ENCODE measurements at places on chromosomes 6 and 20.

GRCh38 chr20:11266571-11266970 lies 592.8 kb upstream of the JAG1 start:
- DNase-seq: no peak

DNA sequence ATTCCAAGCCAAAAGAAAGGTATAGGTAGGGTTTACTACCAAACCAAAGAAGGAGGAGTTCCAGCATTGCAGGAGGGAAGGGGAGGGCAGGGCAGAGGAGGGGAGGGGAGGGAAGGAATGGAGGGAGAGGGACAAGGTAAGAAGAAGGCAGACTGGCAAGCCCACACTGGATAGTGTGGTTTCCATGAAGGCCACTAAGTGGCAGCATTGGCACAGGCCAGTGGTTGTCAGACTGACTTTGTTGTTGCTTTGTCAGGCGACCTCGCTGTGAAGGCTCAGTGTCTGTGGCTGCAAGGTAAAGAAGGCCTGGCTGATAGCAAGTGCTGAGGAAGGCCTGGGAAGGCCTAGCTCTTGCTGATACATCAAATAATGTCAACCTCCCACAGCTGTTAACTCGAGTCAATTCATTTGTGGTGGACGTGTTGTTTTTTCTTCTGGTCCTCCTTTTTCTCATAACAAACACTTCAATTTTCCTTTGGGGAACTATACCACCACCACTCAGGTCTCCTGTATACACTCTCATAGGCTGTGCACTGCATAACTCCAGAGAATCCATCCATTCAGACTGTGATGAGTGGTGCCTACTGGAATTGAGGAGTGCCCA lies 7.7 kb upstream of the ZNF334 start:
- no peak for DNase-seq

DNA sequence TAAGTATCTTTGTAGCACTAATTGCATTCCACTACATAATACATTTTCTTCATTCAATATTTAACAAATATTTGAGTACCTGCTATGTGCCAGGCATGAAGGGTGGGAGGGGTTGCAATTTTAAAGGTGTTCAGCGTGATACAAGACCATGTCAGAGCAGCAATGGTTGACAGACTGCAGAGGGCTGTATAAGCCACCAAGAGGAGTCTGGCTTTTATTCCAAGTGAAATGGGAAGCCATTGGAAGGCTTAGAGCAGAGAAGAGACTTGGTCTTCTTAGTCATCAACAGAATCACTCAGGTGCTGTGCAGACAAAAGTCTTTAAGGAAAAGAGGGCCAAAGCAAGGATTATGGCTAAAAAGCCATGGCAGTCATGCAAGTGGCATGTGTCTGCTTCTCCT lies 360.8 kb upstream of the ARID1B start:
- no peak for DNase-seq

DNA sequence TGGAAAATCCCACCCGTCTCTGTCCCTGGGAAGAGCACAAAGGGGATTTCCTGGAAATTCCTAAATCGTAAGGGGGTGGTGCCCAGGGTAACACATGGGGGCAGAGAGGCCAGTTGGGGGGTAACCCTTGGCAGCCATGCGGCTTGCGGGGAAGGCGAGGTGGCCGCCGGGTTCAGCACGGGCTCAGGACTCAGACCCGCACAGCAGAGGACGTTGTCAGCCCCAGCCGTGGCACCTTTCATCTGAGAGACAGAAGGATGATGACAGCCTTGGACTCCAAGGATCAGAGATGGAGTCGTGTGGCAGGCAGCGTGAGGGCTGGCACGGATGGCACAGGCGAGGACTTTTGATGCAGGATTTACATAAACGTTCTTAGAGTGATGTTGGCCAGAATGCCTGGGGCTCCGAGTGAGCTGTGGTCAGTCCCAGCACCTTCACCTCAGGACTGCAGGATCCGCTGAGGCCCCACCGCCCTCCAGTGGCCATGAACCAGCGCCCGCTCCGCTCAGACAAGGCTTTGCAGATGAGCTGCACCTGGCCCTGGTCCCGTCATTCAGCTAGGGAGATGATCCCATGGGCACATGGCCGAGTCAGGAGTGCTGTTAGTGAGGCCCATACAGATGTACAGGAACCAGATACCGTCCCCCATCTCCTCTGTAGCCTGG lies 190.3 kb downstream of the TAF4 start:
- DNase-seq: peak; percentile 9

DNA sequence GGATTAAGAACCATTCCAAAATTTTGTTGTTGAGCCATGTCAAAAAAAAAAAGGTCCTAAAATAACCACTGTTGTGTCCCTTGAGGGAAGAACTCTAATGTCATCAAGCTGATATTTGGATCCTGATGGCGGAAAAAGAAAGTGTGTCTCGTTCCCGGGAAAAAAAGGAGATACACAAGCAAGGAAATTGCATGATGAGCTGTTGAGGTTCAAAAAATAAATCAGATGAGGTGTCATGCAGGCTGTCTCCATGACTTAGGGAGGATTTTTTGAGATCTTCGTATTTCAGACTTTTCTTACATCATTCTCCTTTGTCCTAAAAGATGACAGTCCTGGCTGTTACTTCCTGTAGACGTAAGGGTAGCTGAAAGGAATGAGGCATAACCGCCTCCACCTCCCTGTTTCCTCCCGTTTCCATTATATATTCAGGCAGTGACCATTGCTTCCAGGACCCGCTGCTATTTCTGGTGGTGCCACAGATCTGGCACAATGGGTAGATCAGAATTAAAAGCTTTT lies 117.3 kb upstream of the TNFAIP3 start:
- DNase-seq: no peak

GRCh38 chr6:147279427-147279826 lies 75.2 kb downstream of the STXBP5 start:
- no peak for DNase-seq

GRCh38 chr20:59352990-59353389 lies 52.6 kb downstream of the EDN3 start:
- no peak for DNase-seq

DNA sequence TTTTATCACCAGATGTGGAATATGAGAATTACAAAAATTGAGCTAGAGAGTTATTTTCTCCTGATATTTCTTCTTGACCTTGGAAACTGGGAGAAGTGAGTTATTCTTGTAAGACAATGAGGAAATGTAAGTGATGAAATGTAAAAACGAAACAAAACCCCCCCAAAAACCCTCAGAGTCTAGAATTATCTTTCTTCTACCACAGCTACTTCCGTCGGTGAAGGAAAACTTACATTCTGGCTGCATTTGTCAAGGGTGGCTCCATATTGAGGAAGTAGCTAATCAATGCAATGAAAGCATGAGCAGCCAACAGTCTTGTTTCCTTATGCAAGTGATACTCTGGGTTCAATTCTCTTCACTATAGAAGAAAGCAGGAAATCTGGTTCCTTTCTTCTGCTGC lies 661.7 kb upstream of the CITED2 start:
- DNase-seq: no peak

GRCh38 chr6:140858381-140858971 lies 1274.2 kb upstream of the GJE1 start:
- DNase-seq: no peak

DNA sequence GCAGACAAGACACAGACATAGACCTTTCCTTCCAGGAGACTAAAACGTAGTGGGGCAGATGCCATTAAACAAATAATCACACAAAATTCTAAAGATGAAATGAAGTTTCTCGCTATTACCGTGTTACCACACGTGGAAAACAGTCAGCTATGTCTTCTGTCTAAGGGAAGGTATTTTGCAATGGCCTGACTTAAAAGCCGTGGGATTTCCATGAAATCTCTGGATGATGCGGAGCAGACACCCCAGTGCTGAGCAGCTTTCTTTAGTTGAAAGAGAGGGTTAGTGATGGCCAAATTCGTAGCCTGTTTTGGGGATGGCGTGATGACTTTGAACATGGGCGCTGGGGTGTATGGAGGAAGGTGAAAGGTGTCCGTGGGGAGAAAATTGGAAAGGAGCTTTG lies 281.8 kb downstream of the NRN1 start:
- no peak for DNase-seq

DNA sequence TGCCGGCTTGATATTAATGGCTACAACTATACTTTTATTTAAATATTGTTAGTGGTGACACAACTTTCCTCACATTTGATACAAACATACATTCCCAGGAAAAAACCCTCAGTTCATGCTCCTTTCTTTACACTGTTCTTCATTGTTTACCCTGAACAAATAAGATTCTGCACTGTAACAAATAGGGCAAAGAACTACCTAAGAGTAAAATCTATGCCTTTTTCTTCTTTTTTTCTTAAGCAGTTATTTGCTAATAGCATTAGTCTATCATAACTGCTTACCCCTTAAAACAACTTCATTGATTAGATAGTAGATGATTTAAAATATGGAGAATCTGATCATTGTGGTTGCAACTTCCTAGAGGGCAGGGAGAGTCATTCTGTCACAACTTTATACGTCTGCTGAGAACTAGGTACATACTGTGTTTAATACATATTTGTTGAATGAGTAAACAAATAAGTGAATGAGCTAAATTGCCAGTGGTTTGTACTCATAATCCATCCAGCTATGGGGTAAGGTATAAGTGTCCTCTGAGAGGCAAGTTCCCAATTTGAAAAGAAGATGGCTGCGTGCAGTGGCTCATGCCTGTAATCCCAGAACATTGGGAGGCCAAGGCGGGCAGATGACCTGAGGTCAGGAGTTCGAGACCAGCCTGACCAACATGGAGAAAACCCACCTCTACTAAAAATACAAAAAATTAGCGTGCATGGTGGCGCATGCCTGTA lies 161.0 kb downstream of the CDK19 start:
- DNase-seq: no peak

DNA sequence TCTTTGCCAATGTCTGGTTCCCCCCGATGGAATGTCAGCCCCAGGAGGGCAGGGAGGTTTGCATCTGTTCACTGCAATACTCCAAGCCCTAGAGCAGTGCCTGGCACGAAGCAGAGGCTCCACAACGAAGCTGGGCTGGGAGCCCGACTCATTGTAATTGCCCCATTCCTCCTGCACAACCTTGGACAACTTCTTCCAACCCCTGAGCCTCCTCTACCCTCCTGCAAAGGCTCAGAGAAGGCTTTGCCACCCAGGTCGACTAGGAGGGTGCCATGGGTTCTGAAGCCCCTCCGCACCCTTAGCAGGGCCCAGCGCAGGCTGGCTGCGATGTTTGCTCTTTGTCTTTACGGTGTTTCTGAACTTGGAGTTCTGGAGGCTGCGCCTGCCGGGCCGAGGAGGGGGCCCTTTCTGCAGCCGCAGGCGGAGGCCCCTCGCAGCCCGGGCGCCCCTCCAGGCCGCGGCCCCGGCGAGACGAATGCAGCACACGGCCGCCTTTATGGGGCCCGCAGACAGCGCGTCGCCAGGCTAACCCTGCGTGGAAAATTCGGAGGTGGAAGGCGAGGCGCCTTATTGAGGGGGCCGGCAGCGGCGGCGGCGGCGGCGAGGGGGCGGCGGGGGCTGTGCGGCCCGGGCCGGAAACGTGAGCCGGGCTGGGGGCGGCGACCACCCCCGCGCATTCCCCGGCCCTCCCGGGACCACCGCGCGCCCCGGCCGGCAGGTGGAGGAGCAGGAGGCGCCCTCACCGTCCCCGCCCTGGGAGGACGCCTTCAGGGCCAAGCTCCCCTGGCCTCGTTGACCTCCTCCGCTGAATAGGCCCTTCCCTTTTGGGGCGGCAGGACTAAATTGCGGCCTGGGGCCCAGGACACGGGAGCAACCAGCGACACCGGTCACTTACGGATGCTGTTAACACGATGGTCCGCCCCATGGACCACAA lies 27.0 kb downstream of the SNAI1 start:
- DNase-seq: no peak

GRCh38 chr6:138278326-138278725 lies 60.0 kb upstream of the PBOV1 start:
- no peak for DNase-seq

GRCh38 chr6:92184933-92185332 lies 1234.4 kb downstream of the EPHA7 start:
- DNase-seq: no peak

DNA sequence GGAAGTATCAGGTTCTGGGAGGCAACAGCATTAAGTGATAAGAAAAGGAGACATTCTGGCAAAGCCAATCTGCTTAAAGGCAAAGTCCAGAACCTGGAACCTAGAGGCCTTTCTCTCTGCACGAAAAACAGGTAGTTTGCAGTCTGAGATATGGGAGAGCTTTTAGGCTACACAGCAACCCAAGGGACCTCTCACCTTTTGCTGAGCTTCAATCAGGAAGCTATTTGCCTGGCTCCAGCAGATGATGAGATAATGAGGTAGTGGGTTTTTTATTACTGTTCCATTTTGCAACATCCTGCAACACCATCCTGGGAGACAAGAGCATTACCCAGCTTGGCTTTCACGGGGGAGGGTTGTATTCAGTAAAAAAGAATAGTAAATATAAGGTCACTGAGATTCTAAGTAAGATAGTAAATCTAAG lies 143.1 kb downstream of the ADGRG6 start:
- DNase-seq: no peak

DNA sequence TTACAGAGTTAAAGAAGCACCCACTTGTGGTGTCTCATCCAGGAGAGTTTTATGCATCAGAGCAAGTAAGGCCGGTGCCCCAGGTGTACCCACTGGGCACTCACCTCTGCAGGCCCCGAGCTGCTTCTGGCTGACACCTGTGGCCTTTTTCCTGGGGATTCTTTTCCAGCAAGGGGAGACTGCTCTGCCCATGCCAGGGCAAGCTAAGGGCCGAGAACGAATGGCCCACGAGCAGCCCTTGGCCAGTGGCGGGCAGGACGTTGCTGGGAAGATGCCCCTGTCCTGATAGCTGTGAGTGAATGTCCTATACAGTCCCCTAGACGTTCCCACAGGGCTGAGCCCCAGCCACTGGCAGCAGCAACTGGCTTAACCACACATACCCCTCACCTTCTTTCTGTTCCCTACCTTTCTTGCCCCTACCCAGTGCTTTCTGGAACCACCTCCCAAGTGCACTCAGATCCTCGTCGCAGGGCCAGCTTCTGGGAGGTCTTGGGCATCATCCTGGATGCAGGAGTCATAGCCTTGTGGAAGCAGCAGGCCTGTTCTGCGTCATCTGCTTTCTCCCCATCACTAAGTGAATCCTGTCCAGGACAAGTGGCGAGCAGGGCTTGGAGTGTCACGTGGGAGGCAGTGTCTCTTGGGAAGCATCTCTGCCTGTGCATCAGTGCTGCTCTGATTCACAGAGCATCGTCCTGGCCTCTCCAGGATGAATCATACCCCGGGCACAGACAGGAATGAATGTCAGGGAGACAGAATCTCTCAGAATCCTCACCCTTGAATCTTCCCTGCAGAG lies 32.5 kb downstream of the SYNDIG1 start:
- DNase-seq: peak; percentile 24

- DNase-seq: no peak
Observed at GRCh38 chr20:18678549-18679419, 90.9 kb downstream of the DTD1 start.

DNA sequence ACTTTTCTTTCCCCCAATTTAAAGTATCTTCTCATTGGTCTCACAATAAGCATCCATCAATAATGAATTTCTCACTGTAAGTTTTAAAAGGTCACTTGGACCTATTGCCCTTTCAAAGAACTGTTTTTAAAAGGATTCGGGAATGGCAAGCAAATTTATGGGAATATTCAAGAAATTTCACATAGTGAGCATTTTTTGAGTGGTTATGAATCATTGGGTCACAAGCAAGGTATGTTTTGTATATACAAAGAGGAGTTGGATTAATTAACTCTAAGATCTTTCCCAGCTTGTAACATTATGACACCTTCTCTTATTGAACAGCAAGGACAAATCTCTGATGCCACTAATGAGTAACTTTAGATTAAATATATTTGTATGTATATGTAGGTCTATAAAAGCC lies 165.0 kb downstream of the MOXD1 start:
- DNase-seq: no peak

All from hypothalamus (tissue), 51 donors.